ENCODE measurements at places on chromosomes 4 and X. TPM values are rescaled to one million over a fixed set of nuclear protein-coding genes. Genes with fewer than 3 reads are reported as not detected.

NDST4 gene
- total RNA-seq = not detected

DCX gene
- total RNA-seq = not detected

XAGE1A gene
- total RNA-seq = not detected

ITGB1BP2 gene
- 2.1 TPM for total RNA-seq

BBS7 gene
- total RNA-seq = 14.7 TPM

TKTL1 gene
- not detected for total RNA-seq

All from endothelial cell of coronary artery (primary cell).